ENCODE measurements at places on chromosomes 7 and 10.
A peak's percentile ranks its signal among the peaks of the same experiment; 100 is the strongest.

- peak; percentile 89 for DNase-seq
Measured at GRCh38 chr10:132575320-132576201, 38.0 kb downstream of the INPP5A start.

GRCh38 chr7:70630818-70631457, 501.0 kb upstream of the GALNT17 start:
- DNase-seq: no peak

DNA sequence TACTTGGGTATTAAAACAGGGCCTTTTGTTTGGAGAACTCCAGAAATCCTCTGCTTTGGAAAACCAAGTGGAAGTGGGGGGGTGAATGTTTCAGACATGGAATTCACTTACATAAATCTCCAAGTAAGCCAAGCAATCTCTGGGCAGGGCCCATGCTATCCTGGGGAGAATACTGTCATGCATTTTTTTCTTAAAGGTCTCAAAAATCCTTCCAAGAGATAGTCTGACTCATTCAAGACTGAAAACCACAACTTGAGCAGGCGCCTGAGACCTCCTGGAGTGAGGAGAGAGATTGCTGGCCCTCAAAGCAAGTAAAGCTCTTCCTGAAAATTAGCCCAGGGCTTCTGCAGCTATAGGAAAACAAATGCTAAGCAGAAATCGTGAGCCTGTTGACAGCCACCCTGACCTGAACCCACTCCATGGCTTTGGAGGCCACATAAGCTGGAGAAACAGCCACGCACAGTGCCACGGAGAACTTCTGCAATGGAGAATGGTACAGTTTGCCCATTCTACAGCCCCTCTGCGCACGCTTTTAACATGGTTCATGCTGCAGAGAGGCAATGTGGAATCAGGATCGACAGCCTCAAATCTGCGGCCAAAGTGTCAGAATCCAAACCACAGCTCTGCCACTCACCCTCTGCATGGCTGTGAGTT, 203.1 kb upstream of the AUTS2 start:
- no peak for DNase-seq

GRCh38 chr10:72695496-72695895, 3.6 kb downstream of the MCU start:
- DNase-seq: no peak

DNA sequence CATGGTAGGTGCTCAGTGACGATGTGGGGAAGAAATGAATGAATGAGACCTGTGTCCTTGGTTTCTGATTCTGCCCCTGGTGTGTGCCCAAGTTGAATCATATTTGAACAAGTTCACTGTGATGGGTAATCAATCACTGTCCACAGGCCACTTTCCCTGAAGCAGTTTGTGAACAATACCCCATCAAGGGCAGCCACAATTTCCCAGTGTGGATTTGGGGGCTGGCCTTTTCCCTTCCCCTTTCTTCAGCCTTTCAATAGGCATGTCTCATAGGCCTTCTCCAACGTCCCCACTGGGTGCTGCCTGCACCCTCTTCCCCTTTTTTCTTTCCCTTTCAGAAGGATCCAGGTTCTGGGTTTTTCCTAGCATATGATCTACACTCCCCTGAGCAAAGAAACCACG, 64.7 kb downstream of the CREB5 start:
- DNase-seq: peak; percentile 69

Measured in inflammatory macrophage (primary cell).